Activated T-helper 1 cell treated with anti-CD3 and anti-CD28 coated beads, Interleukin-12 subunit alpha, Interleukin-12 subunit beta, Interleukin-2, Interleukin-4 antibody, amounts not matched to agents 30 ng/mL and 10 ng/mL and 1 ng/mL, durations not matched to agents 14 hours and 24 hours and 36 hours (primary cell): ENCODE measurements at places on chromosomes 1 and 21.

- no peaks in the 10 kb centered on the region for H3K27me3 ChIP-seq
- no peak overlapping the region for H3K4me3 ChIP-seq
- no peak overlapping the region for H3K27ac ChIP-seq
- H3K36me3 ChIP-seq, result peaks cover 45% of the 10 kb centered on the region
These were observed 10.7 kb downstream of the TMEM63A start for GRCh38 chr1:225871359-225872074.

DNA sequence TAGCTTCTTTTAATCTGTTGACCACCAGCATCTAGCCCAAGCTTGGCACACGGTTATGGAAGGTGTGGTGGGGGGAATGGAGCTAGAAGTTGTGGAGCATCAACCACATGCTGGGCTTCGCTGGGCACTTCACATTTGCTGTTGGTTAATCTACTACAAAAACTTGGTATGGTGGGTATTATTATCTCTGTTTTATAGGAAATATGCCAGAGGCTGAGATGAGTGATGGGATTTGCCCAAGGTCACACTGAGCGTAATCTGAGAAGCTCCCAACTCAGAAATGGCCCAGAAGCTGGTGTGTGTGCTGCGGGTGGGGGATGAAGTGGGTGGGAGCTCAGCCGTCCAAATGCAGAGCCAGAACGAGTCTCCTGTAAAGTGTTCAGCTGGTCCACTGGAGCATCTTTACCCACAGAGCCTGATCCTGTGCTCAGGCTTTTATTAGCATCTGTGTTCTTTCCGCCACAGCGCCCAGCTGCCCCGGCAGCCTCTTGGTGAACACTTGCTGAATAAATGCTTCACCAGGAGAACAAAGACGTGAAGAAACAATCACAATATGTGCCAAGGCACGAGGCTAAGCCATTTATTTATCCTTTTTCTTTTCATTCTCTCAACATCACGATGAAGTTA lies 98.6 kb upstream of the JUN start:
- H3K27ac ChIP-seq, result no peak overlapping the region
- no peak for DNase-seq

DNA sequence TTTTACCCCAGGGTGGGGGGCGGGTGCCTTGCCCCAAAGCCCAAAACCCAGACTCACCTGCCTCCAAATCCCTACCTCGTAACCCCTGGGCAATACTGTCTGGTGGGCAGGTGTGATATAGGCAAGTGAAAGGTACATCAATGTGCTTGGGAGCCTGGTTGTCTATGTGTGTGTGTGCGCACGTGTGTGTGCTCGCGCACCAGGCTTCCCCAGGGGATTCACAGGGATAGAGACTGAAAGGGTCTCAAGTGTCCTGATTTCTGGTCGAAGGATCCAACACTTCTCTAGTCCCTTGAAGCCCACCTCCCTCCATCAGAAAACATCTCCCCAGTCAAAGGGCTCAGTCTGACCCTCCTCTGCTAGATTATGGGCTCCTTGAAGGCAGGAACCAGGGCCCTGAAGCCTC lies 28.9 kb upstream of the EPB41 start:
- peak overlapping the region; percentile 5 for H3K4me3 ChIP-seq
- peak overlapping the region; percentile 93 for H3K27ac ChIP-seq
- no peak for DNase-seq
- no peaks in the 10 kb centered on the region for H3K36me3 ChIP-seq

DNA sequence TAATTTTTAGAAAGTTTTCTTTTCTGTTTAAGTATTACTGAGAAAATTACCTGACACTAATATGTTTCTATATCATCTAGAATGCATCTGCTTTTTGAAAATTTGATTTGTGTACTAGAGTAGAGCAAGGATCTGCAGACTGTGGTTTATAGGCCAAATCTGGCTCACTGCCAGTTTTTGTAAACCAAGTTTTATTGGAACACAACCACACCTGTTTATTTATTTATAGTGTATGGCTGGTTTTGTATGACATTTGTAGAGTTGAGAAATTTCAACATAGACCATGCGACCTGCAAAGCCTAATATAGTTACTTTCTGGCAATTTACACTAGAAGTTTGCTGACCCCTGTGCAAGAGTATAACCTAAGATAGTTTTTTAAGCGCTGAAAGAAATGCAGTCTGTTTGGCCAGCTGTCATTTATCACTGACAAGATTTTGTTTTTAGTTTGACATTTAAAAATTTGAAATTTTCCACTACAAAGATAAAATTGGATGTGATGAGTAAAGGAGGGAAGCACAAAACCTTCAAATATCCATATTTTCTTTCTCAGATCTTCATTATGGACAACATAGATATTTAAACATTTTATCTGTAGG lies 36.1 kb upstream of the CACYBP start:
- H3K27ac ChIP-seq, result peak overlapping the region; percentile 90
- H3K27me3 ChIP-seq, result no peaks in the 10 kb centered on the region
- no peak overlapping the region for H3K4me3 ChIP-seq

GRCh38 chr1:116330846-116331245 lies 42.2 kb upstream of the ATP1A1 start:
- no peak for DNase-seq
- H3K27ac ChIP-seq, result no peak overlapping the region
- peaks cover 5% of the 10 kb centered on the region for H3K36me3 ChIP-seq

GRCh38 chr1:82565546-82565945 lies 764.8 kb downstream of the ADGRL2 start:
- no peak overlapping the region for H3K27ac ChIP-seq
- no peak for DNase-seq
- no peak overlapping the region for H3K4me3 ChIP-seq
- H3K27me3 ChIP-seq, result peaks cover 2% of the 10 kb centered on the region
- no peaks in the 10 kb centered on the region for H3K4me1 ChIP-seq

GRCh38 chr1:155529109-155529508 lies 33.5 kb downstream of the ASH1L start:
- DNase-seq, result no peak
- peaks cover 22% of the 10 kb centered on the region for H3K36me3 ChIP-seq
- H3K27ac ChIP-seq, result peak overlapping the region; percentile 2
- H3K4me3 ChIP-seq, result no peak overlapping the region
- peaks cover 29% of the 10 kb centered on the region for H3K4me1 ChIP-seq

DNA sequence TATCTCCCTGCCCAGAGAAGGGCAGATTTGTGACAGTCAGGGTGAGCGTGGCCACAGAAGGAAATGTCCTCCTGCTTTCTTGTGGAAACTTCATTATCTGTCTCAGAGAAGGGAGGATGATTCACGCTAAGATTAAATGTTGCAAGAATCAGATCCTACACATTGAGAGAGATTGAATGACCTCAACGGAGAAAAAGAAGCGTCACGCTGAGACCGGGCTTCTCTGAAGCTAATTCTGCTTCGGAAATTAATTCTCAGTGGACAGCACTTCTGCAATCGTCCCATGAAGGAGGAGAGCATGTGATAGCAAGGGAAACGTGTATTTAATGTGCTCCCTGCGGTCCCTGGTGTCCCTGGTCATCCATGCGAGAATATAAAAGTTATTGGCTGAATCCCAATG lies 19.8 kb upstream of the C1orf21 start:
- H3K4me1 ChIP-seq, result no peaks in the 10 kb centered on the region
- no peaks in the 10 kb centered on the region for H3K36me3 ChIP-seq
- H3K27ac ChIP-seq, result no peak overlapping the region
- no peak for DNase-seq
- H3K27me3 ChIP-seq, result peaks cover 7% of the 10 kb centered on the region

GRCh38 chr1:26970810-26971209 lies 10.5 kb upstream of the KDF1 start:
- no peak overlapping the region for H3K4me3 ChIP-seq
- no peaks in the 10 kb centered on the region for H3K36me3 ChIP-seq
- DNase-seq, result no peak
- peaks cover 14% of the 10 kb centered on the region for H3K27me3 ChIP-seq
- H3K27ac ChIP-seq, result no peak overlapping the region
- H3K4me1 ChIP-seq, result peaks cover 6% of the 10 kb centered on the region

GRCh38 chr1:115874904-115875303 lies 34.0 kb upstream of the NHLH2 start:
- no peaks in the 10 kb centered on the region for H3K36me3 ChIP-seq
- H3K27me3 ChIP-seq, result peaks cover 1% of the 10 kb centered on the region
- H3K4me3 ChIP-seq, result no peak overlapping the region
- no peak for DNase-seq
- H3K4me1 ChIP-seq, result no peaks in the 10 kb centered on the region
- no peak overlapping the region for H3K27ac ChIP-seq

- no peak overlapping the region for H3K4me3 ChIP-seq
- no peak overlapping the region for H3K27ac ChIP-seq
- no peak for DNase-seq
- H3K4me1 ChIP-seq, result peaks cover 10% of the 10 kb centered on the region
These were observed 90.1 kb downstream of the ZSWIM5 start for GRCh38 chr1:45116340-45116739.

- no peaks in the 10 kb centered on the region for H3K4me1 ChIP-seq
- H3K27ac ChIP-seq, result no peak overlapping the region
- DNase-seq, result no peak
- H3K36me3 ChIP-seq, result no peaks in the 10 kb centered on the region
These were observed 315.5 kb downstream of the GPATCH2 start for GRCh38 chr1:217315346-217315745.

DNA sequence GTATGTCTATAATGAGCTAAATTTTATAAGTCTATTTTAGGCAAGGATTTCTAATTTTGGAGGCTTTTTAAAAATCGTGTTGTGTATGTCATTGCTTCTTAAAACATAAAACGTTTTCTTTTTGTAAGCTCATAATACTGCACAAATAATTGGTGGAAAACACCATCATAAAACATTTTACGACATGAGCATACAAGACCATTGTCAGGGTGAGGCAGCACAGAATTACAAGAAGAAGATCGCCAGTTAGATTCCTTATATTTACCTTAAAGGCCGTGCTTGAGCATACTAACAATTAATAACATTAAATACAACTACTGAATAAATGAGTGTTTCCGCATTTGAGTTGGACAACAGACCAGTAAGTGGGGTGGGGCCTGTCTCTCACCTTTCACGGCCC lies 19.1 kb upstream of the LMX1A start:
- no peak overlapping the region for H3K27ac ChIP-seq
- peaks cover 67% of the 10 kb centered on the region for H3K27me3 ChIP-seq
- DNase-seq, result no peak
- H3K4me1 ChIP-seq, result peaks cover 12% of the 10 kb centered on the region
- no peaks in the 10 kb centered on the region for H3K36me3 ChIP-seq

- peaks cover 12% of the 10 kb centered on the region for H3K27me3 ChIP-seq
- no peaks in the 10 kb centered on the region for H3K4me1 ChIP-seq
- H3K27ac ChIP-seq, result no peak overlapping the region
- H3K4me3 ChIP-seq, result no peak overlapping the region
- H3K36me3 ChIP-seq, result no peaks in the 10 kb centered on the region
These were observed 4.4 kb upstream of the AADACL3 start for GRCh38 chr1:12711536-12711935.

DNA sequence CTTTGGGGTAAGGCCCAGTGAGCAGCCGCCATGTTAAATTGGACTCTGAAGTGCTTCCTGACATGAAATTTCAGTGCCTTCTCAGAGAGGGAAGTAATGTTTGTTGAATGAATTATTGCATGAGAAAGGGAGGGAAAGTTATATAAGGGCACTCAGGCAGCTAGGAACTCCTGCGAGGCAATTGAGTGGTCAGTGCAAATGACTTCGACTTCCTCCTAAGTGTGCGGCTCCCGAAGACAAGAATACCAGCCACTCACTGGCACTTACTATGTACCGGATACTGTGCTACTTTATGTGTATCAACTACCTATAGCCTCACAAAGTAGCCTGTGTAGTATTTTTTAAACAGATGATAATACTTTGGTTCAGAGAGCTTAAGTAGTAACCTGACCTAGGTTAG lies 52.5 kb downstream of the CNN3 start:
- peaks cover 14% of the 10 kb centered on the region for H3K4me1 ChIP-seq
- H3K36me3 ChIP-seq, result no peaks in the 10 kb centered on the region
- no peak for DNase-seq
- no peak overlapping the region for H3K4me3 ChIP-seq
- no peak overlapping the region for H3K27ac ChIP-seq

GRCh38 chr1:24830680-24831272 lies 85.5 kb downstream of the CLIC4 start:
- no peaks in the 10 kb centered on the region for H3K4me1 ChIP-seq
- no peak for DNase-seq
- peaks cover 4% of the 10 kb centered on the region for H3K36me3 ChIP-seq
- peaks cover 3% of the 10 kb centered on the region for H3K27me3 ChIP-seq
- no peak overlapping the region for H3K27ac ChIP-seq

GRCh38 chr21:33541756-33542639 lies at the start of gene GART:
TSS of gene GART (minus strand) at chr21:33542117. CDS start at chr21:33539315, 2,802 bp downstream.
- H3K4me1 ChIP-seq, result peaks cover 50% of the 10 kb centered on the region
- H3K4me3 ChIP-seq, result peak within 1 kb of the TSS; percentile 93
- H3K27me3 ChIP-seq, result no peaks in the 10 kb centered on the region
- peak within 1 kb of the TSS; percentile 99 for H3K27ac ChIP-seq
- DNase-seq, result peak; percentile 80

GRCh38 chr1:42765832-42766740 lies 742 bp downstream of the P3H1 start:
- H3K4me1 ChIP-seq, result peaks cover 20% of the 10 kb centered on the region
- DNase-seq, result no peak
- peaks cover 13% of the 10 kb centered on the region for H3K36me3 ChIP-seq
- H3K27me3 ChIP-seq, result no peaks in the 10 kb centered on the region

GRCh38 chr21:36429947-36430546 lies 44.9 kb downstream of the CHAF1B start:
- H3K4me1 ChIP-seq, result peaks cover 30% of the 10 kb centered on the region
- peaks cover 11% of the 10 kb centered on the region for H3K27me3 ChIP-seq
- DNase-seq, result peak; percentile 51
- H3K4me3 ChIP-seq, result peak overlapping the region; percentile 73
- peak overlapping the region; percentile 72 for H3K27ac ChIP-seq
- peaks cover 2% of the 10 kb centered on the region for H3K36me3 ChIP-seq

- H3K27me3 ChIP-seq, result no peaks in the 10 kb centered on the region
- H3K27ac ChIP-seq, result no peak overlapping the region
- H3K4me1 ChIP-seq, result peaks cover 34% of the 10 kb centered on the region
- H3K4me3 ChIP-seq, result no peak overlapping the region
- no peak for DNase-seq
These were observed 39.3 kb downstream of the PLEKHA6 start for GRCh38 chr1:204320382-204320804.

DNA sequence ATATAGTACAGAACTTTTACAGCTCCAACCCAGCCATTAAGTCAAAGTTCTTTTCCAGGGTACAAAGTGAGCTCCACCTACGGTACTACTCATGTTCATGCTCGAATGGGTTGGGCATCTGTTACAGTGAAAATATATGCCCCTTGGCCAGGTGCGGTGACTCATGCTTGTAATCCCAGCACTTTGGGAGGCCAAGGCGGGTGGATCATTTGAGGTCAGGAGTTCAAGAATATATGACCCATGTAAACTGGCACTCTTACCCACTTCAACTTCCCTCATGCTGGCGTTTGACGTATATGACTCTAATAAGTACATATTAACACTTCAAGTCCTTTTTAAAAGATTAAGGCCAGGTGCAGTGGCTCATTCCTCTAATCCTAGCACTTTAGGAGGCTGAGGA lies 71.3 kb upstream of the PKN2 start:
- DNase-seq, result no peak
- H3K27me3 ChIP-seq, result peaks cover 11% of the 10 kb centered on the region
- no peak overlapping the region for H3K27ac ChIP-seq
- no peaks in the 10 kb centered on the region for H3K36me3 ChIP-seq

DNA sequence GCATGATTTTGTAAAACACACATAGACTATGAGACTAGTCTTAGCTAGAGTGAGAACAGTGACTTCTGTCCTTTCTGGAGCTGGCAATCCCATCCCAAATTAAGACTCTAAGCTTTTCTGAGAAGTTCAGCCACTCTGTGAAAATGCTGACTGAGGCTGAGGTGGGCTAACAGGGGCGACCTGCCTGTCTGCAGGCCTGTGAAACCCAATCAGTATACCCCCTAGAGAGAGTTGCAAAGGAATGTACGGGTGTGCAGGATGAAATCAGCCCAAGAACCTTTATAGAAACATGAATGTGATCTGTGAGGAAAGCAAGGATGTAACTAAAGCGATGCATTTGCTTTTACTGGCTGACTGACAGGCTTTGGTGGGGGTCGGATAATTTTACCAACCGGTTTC lies 16.0 kb upstream of the TBX15 start:
- H3K4me3 ChIP-seq, result no peak overlapping the region
- H3K27me3 ChIP-seq, result peaks cover 71% of the 10 kb centered on the region
- no peak overlapping the region for H3K27ac ChIP-seq
- no peak for DNase-seq
